MG63 (cell line): ENCODE measurements at places on chromosomes 4 and X. TPM values are rescaled to one million over a fixed set of nuclear protein-coding genes. Genes with fewer than 3 reads are reported as not detected.

- DNase-seq: no peak
Observed at GRCh38 chr4:70709611-70710205, 12.1 kb upstream of the RUFY3 start.

STK32B gene
- total RNA-seq: not detected in 2 replicates

JCHAIN gene
- total RNA-seq: not detected in 2 replicates

ZNF141 gene
- 0.22 and 0.79 TPM in 2 replicates for total RNA-seq

DNA sequence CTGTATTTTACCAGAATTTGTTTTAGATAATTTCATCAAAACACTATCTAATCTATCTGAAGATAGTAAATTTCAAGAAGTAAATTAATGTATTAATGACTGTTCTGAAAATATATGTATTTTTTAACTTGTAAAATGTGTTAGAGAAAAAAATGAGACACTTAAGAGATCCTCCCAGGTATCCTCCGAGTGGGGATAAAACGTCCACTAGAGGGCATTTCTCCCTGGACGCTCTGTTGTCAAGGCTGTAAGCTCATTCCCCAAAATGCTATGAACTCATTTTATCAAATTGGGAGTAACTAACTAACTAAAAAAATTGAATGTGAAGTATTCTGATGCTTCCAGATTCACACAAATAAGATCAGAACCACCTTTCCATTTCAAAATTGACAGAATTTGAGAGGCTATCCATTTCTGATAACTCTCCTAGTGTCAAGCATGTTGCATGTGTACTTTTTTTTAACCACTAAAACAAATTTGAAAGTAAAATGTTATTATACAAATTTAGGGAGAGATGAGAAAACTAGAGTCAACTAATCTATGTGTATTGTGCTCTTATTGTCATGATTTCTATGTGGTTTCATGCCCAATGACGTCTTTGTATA, 337.3 kb upstream of the HS3ST1 start:
- DNase-seq: peak; percentile 23

CYBB gene
- total RNA-seq: 0.20 TPM in 1 of 2 replicates, not detected in the other

DNA sequence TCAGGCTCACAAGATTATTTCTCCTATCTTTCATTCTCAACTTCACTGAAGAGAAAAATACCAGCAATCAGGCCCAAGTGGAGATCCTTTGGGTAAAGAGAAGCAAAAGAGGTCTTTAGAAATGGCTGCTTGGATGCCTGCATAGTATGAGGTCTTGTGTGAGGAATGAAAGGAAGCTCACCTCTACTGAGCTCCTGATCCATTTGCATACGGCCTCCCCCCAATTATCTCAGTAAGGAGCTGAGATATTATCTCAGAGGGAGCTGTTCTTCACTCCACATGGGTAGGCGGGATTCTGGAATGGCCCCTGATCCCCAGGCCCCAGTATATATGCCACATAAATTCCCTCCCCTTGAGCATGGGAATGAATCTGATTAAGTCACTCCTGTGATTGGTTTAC, 75.8 kb downstream of the EVC2 start:
- no peak for DNase-seq

DNA sequence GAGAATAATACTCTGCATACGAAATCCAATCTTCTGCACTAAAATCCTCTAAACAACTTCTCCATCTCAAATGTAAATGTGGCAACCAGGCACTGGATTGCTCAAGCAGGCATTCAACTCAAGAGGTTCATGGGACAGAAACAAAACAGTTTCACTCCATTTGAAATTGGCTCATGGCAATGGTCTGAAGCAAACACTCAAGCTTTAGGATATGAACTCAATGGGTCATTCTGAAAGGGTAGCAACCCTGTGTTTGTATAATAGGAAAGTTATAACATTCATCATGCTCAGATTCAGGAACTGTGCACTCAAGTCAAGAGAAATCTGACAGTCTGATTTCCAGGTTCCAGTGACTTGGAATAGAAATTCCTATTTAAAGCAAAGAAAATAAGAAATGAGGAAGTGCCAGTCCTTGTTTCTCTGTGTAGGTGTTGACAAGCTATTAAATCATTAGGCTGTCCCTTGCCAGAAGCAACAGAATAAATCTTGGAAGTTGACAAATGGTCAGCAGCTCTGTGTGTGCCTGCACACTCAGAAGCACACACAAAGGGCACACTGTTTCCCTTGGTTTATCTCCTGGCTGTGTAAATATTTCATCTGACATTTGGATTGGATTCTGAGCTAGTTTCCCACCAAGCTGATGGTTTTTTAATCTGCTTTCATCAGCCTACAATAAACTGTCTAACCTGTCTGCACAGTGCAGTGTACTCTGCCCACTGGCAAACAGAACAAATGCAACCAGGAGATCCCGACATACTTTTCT, 75.9 kb upstream of the CITED1 start:
- no peak for DNase-seq

DNA sequence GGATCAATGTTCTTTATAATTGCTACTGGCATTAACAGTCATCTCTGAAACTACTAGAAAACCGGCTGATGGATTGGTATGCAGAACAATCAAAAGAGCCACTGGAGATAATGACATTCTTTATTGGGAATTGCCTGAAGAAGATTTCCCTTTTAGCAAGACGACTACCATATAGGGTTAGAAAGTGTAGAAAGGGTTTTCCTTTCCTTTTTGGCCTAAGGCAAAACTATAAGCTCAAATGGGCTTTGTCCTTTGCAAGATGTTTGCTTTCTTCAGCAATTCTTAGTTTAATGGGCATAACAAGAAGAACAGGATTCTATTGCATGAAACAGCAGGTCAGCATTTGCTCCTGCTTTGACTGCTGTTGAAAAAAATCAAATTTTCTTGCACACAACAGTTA, 214.2 kb upstream of the PCDH10 start:
- DNase-seq: no peak

VCX3A gene
- total RNA-seq: not detected in 2 replicates
